Effector memory CD4-positive, alpha-beta T cell (primary cell): ENCODE measurements at places on chromosomes 3 and 15.
A peak's percentile ranks its signal among the peaks of the same experiment; 100 is the strongest.

DNA sequence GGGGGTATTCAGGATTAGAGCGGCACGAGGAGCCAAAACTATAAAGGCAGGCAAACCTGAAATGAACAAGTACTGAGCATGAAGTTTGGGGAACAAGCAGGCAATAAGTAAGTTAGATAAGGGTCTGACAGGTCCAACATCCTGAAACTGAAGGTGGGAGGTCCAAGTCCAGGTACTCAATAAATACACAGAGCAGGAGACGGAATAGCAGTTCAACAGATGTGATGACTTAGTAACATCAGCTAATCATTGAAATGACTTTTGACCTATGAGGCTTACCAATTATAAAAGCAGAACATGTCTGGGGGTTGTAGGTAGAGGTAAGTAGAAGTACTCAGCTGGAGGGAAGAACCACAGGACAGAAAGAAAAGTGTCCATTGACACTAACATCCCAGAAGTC lies 132.8 kb upstream of the PDZRN3 start:
- no peak for DNase-seq

GRCh38 chr3:190307164-190307545 lies 15.1 kb downstream of the CLDN1 start:
- no peak for DNase-seq

GRCh38 chr3:114442246-114442645 lies 148.4 kb downstream of the TIGIT start:
- no peak for DNase-seq

- no peak for DNase-seq
Observed at GRCh38 chr15:76439542-76439941, 103.0 kb downstream of the ISL2 start.

DNA sequence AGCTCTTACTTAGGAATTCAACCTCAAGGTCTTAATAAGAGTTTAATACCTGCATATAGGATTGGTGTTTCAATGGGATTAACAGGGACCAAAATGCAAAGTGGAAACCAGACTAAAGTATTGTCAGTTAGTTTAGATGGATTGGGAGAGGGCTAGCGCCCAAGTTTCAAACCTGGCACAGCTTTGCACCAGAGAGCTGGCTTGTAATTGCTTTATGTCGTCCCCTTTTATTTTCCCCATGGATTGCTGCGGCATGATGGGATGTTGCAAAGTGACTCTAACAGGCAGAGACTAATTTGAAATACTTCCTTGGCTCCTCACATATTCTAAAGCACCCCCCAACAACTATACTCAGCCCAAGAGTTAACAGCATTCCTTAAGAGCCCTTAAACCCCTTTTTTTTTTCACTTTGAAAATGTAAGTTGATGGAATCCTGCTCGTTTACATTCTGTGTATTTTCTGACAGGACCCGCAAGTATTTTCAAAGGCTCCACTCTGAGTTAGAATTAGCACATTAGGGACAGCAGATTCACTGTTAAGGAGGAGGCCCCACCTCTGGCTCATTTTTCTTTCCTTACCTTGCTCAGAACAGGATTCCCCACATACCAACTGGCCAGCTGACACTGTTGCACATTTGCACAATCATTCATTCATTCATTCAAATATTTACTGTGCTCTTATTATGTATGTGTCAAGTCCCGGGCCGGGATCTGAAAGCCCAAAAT lies 214.2 kb downstream of the ERC2 start:
- no peak for DNase-seq

DNA sequence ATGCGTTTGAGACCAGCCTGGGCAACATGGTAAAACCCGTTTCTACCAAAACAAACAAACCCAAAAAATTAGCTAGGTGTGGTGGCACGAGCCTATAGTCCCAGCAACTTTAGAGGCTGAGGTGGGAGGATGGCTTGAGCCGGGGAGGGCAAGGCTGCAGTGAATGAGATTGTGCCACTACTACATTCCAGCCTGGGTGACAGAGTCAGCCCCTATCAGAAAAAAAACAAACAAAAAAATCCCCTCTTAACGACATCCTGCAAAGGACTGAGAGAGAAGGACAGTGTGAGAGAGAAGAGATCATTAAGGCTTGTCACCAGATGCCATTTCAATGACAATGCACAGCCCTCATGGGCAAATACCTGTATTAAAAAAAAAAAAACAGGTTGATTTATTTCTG lies 266.7 kb upstream of the ATP10A start:
- no peak for DNase-seq

GRCh38 chr15:62147551-62147950 lies 17.5 kb downstream of the C2CD4B start:
- no peak for DNase-seq

- no peak for DNase-seq
Observed at GRCh38 chr3:148680289-148680688, 17.4 kb upstream of the AGTR1 start.

DNA sequence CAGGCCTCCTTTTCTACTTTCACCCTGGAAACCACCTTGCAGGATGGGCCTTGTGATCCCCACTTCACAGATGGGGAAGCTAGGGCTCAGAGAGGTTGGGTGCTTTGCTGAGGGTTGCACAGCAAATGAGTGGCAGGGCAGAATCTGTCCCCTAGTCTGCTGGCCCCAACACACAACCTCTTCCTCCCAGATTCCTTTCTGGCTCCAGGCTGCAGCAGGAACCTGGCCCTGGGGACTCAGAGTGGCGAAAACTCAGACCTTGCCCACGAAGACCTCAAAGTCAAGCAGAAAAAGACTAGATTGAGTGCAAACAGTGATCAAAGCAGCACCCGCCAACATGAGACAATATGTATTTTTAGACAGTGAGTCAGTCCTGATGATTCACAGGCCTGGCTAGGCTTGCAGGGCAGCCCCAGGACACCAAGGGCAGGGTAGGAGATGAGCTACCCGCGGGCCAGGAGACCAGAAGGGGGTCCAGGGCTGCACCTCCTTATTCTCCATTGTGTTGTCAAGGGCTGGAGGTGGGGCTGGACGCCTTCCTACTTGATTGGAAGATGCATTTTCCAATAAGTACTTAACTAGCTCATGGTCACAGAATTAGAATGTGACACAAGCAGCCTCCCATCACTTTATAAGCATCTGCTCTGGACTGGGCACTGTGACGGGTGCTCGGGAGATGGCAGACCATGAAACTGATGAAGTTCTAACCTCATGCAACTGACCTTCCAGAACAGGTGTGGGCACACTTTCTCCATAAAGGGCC lies 23.9 kb downstream of the GOLGA6L2 start:
- DNase-seq = no peak

GRCh38 chr3:186185194-186185787 lies 76.4 kb upstream of the ETV5 start:
- DNase-seq = no peak

DNA sequence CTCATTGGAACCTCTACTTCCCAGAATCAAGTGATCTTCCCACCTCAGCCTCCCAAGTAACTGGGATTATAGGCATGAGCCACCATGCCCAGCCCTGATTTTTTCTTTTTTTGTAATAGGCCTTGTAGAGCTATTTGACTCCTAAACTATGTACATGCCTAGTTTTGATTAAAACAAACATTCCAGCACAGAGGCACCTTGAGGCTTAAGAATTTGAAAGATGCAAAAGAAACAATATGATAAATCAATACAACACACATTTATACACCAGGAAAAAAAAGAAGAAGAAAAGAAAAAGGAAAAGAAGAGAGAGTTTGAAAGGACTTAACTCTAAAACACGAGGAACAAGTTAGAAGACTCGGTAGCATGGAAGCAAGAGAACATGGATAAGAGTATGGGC lies 13.9 kb upstream of the FRMD5 start:
- no peak for DNase-seq

DNA sequence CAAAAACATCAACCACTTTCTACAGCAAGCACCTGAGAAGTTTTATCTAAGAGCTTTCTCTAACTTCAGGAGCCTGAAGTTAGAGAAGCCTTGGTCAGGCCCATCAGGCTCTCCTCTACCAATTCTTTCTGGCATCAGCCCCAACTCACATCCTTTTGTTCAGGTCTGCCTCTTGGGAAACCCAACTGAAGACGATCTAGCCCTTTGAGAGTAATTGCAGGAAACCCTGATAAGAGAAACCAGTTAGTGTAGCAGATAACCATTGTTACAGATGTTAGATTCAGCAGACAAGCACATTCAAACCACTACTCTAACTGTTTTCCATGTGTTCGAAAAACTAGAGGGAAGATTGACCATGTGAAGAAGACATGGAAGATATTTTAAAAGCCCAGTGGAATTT lies 27.0 kb upstream of the DYNC1LI1 start:
- DNase-seq = no peak

- no peak for DNase-seq
Observed at GRCh38 chr3:134104031-134104430, 74.3 kb upstream of the SLCO2A1 start.

DNA sequence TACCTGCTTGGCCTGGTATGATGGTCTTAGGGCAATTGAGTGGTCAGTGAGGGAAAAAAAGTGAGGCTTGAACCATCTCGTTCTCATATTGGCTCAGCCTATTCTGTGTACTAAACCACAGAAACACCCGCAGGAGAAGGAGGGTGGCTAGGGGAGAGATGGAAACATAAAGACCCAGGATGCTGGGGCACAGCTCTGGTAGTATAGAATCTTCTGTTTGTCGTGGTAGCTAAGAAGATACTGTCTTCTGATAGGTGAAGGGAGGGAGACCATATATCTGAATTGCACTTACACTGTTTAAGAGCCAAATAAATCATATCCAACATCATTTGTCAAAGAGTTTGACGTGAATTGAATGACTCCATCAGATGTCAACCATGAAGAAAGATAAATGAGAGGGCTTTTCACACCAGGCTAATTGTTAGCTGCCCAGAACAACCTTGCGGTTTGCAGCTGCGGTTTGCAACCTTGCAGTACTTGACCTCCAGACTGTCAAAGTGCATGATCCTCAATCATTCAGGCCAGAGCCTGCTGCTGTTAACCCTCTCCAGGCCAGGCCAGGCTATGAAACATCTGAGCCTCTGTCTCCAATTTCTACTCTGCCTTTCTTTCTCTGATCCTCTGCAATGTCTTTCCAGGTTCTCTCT lies 40.9 kb upstream of the PIK3R4 start:
- no peak for DNase-seq

DNA sequence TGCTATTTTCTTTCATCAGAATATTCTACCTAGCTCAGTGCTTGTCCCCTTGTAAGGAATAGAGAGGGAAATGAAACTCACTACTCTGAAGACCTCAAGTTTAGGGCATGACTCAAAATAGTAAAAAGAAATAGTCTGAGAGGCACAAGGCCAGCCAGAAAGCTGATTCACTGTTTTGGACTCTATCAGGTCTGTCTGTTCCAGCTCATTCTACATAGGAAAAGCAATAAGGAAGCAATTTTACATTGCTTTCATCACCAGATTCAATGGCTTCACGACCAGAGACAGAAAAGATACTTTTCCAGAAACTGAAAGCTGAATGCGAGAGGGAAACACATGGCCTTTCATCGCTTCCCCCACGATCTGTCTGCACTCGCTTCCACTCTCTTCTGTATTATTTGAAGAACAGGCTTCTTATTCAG lies 276.0 kb downstream of the GBE1 start:
- no peak for DNase-seq

DNA sequence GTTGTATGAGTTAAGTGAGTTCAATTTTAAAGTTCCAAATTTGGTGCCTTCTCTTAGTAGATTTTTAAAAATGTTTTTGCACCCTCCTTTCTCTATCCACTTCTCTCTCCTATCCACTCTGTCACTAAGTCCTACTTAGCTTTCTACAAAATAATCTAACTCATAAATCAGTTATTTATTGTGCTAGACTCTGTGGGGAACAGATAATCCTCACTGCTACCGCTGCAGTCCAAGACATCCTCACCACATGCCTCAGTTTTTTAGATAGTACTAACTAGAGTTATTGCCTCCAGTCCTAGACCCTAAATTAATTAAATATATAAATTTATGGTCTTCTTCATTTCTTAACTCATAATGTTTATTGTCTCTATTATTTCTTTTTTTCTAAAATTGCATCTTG lies 576.3 kb downstream of the GRM7 start:
- DNase-seq = no peak

DNA sequence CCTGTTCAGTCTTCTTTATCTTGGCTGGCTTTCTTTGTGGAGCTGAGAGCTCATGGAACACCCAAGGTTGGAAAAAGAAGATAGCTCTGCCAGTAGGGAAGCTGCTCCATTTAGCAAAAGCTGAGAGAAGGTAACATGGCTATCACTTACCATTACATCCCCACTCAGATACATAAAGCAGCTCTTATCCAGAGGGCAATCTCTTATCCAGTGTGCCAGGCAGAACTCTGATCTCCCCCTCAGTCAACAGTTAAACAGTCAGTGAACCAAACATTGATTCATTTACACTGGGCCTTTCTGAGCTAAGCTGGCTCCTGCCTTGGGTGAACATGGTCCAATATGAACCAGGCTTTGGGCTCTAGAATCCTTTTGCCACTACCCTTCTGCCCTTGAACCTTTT lies 624.2 kb downstream of the NTRK3 start:
- no peak for DNase-seq

- DNase-seq = no peak
Observed at GRCh38 chr3:124648551-124648950, 81.7 kb upstream of the UMPS start.

- no peak for DNase-seq
Observed at GRCh38 chr3:52070724-52071621, 14.6 kb upstream of the DUSP7 start.

GRCh38 chr15:89978914-89979313 lies 22.2 kb upstream of the ZNF710 start:
- DNase-seq = no peak

DNA sequence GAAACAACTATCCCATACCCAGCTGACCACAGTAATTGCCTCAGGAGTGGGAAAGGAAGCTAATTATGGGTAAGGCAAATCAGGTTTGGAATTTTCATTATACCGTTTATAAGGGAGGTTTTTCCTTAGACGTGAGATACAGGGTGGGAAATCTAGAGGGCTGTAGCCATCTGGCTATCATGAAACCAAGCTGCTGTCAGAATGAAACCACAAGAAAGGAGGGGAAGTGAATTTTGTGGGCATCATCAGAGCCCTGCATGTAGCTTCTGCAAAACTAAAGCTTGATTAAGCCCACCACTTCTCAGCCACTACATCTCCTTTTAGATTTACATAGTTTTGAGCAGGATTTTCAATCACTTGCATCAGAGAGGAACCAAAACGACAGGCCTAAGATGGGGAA lies 893.5 kb downstream of the TUSC7 start:
- DNase-seq = no peak

GRCh38 chr3:124115279-124115678 lies 123.4 kb upstream of the ROPN1 start:
- no peak for DNase-seq

GRCh38 chr3:71050538-71051258 lies 532.8 kb downstream of the FOXP1 start:
- DNase-seq = peak; percentile 19

- no peak for DNase-seq
Observed at GRCh38 chr15:98959640-98960007, 48.0 kb downstream of the PGPEP1L start.

GRCh38 chr15:94234300-94234699 lies 2.9 kb downstream of the MCTP2 start:
- DNase-seq = no peak

DNA sequence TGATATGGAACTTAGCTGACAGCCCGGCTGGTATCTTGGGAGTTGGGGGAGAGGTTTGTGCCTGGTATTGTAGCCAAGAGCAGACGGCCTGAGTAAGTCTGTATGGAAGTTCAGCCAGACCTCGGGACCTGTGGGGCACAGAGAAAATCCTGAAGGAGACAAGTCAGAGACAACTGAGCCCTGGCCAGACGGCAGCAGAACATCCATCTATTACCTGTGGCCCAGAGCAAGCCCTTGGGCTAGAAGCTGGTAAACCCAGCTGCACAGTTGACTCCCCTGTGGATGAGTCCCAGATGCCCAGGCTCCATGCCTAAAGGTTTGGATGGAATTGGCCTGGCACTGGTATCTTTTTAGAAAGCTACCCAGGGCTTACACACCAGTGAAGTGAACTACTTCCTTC lies 70.4 kb upstream of the DLG1 start:
- DNase-seq = no peak

GRCh38 chr15:52518487-52519371 lies 10.0 kb downstream of the MYO5A start:
- DNase-seq = no peak
